ENCODE measurements at places on chromosomes 4 and X. TPM values are rescaled to one million over a fixed set of nuclear protein-coding genes. Genes with fewer than 3 reads are reported as not detected.
A peak's percentile ranks its signal among the peaks of the same experiment; 100 is the strongest.

Gene C4orf50
- total RNA-seq: under 0.01 TPM

Gene ETNPPL
- total RNA-seq: not detected

DNA sequence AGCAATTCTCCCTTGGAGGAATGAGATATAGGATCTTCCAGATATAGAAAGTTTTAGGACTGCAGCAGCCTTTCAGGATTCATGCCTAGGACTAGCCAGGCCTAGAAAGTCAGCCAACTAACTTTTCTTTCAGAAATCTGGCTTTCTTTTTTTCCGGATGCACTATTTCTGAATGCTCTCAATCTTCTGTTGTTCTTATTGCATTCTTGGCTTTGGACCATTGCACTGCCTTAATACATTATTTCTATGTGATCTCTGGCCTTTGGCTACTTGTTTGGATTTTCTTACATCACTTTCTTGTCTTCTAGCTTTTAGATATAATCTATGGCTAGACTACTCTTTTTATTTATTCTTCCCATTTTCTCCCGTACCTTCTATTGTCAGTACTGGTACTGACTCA, 813.1 kb upstream of the HTR2C start:
- no peak for DNase-seq

- peak; percentile 41 for DNase-seq
These were observed 85.2 kb upstream of the LNX1 start for GRCh38 chr4:53676402-53676871.

Data from hematopoietic multipotent progenitor cell (in vitro differentiated cells).